ENCODE measurements at places on chromosomes 7 and 10. TPM values are rescaled to one million over a fixed set of nuclear protein-coding genes. Genes with fewer than 3 reads are reported as not detected.

The RGR gene
- not detected for total RNA-seq

The TSPAN13 gene
- total RNA-seq: 46.8 TPM

The NPSR1 gene
- not detected for total RNA-seq

The PON1 gene
- not detected for total RNA-seq

The OR6V1 gene
- not detected for total RNA-seq

DNA sequence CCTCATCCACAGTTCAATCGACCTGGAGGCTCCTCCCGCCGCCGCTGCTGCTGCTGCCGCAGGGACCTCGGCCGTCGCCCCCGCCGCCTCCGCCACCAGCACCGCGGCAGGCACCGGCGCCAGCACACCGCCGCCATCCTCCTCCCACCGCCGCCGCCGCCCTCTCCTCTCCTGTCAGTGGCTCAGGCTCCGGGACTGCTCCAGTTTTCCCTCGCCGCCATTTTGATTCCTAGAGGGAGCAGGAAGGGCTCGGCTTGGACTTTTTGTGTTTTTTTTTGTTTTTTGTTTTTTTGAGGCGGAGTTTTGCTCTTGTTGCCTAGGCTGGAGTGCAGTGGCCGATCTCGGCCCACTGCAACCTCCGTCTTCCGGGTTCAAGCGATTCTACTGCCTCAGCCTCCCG lies 3.0 kb upstream of the MCM10 start:
- DNase-seq: peak; percentile 81

DNA sequence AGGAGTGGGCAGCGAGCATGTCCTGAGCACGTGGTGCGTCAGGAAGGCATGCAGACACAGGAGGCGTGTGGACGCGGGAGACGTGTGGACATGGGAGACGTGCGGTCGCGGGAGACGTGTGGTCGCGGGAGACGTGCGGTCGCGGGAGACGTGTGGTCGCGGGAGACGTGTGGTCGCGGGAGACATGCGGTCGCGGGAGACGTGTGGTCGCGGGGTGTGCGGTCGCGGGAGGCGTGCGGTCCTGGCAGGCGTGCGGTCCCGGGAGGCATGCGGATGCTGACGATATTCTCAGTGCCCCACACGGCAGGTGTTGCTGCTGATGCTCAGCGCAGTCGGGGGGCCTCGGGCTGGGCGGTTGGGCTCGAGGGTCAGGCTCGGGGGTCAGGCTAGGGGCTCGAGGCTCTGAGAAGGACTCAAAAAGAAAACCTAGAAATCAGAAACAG lies 94.2 kb downstream of the NKX6-2 start:
- DNase-seq: peak; percentile 64

DNA sequence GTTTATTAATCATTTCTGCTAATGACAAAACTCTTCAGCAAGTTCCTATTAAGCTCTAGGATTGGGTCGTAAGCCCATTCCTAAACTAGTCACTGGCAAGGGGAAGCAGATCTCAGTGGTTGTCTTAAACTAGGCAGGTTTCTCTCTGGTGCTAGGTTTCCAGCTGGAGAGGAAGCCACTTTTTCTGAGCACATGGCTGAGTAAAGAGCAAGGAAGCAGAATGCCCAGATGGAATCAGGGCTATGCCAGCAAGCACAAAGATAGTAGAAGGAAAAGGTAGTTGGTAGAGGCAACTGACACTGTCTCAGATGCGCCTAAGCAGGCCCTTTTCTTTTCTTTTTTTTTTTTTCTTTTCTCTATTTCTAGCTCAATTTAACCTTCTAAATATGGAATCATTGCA lies 224.9 kb downstream of the EXOC4 start:
- no peak for DNase-seq

GRCh38 chr7:136324073-136324704 lies 347.0 kb upstream of the MTPN start:
- DNase-seq: no peak

- peak; percentile 52 for DNase-seq
Observed at GRCh38 chr10:1168763-1169162, 112.6 kb downstream of the WDR37 start.

- no peak for DNase-seq
Observed at GRCh38 chr10:104931612-104932134, 290.6 kb downstream of the SORCS3 start.

All from spleen (tissue), 13 donors.